Activated CD8-positive, alpha-beta memory T cell treated with anti-CD3 and anti-CD28 coated beads for 4 hours (primary cell): ENCODE measurements at places on chromosomes 13 and 19.

DNA sequence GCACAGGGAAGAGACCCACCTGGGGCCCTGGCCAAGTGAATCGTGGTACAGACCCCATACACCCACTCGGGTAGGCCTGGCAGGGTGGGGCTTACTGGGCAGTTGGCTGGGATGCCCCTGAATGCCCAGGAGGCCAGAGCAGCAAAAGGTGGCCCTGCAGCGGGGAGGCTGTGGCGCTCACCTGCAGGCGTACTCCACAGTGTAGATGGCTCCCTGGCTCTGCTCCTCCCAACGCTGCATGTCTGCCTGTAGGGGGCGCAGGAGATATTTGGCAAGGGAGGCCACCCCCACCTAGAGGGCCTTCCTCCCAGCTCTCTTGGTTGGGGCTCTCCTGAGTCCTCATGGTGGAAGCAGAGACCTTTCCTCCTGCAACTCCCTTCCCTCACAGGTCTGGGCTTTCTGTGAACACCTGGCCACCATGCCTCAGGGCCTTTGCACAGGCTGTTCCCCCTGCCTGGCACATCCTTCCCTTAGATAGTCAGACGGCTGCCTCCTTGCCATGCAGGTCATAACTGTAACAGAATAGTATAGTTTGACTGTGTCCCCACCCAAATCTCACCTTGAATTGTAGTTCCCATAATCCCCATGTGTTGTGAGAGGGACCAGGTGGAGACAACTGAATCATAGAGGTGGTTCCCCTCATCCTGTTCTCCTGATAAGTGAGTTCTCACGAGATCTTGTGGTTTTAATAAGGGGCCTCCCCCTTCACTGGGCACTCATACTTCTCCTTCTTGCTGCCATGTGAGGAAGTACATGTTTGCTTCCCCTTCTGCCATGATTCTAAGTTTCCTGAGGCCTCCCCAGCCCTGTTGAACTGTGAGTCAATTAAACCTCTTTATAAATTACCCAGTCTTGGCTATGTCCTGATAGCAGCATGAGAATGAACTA is 5.9 kb downstream of the BORCS8 start:
- DNase-seq: peak; percentile 36

DNA sequence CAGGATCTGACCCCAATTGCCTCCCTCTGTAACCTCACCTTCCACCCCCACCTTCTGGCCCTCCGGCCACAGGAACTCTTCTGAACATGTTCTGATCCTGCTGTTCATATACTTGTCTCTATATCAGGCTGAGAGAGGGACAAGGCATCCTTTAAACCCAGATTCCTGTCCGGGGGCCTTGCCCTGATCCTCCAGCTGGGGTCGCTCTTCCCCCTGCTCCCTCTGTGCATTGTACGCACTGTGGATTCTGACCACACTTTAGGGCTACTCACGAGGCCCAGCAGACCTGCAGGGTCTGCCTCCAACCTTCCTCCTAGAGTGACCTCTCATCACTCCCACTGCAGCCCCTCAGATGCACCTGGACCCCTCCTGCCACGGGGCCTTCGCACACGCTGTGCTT is 269.3 kb downstream of the UQCRFS1 start:
- DNase-seq: no peak

DNA sequence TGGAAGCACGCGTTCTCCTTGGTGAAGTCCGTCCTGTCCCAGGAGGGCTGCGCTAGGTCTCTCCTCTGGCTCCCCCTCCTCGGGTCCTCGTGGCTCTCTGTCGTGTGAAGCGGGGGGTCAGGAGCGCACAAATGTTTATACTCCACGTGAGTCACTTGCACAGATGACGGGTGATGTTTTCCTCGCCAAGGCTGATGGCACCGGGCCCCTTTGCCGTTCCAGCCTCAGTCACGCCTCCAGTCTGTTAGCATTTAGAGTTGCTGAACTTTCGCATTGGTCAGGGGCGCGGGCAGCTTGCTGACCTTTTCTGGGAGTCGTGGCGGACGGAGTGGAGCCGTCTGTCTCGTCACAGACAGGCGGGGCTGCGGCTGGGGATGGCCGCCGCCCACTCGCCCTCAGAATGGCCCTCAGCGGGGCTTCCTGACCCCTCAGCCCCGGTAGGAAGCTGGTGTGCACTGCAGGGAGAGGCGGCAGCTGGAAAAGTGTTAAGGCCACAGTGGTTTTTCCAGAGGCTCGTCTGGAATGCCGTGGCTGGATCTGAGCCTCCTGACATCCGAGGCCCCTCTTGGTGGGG is 13.7 kb downstream of the KLHL26 start:
- DNase-seq: no peak

DNA sequence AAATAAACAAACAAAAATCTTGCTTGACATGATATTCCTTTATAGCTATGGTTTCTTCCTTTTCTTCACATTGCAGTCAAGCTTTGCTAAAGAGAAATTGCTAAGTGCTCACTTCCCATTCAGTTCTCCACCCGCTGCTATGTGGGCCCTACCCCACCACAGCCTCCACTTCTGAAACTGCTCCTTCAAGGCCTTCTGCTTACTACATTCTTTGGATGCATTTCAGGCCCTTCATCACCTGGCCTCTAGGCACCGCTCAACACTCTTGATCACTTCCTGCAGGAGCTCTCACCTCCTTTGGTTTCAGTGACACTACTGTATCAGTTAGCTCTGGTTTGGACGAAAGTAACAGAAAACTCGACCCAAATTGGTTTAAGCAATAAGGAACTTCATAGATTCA is 72.4 kb downstream of the KLF5 start:
- DNase-seq: no peak
